ENCODE measurements at places on chromosomes 12 and 14. TPM values are rescaled to one million over a fixed set of nuclear protein-coding genes. Genes with fewer than 3 reads are reported as not detected.

RNASE7 gene
- 0.54 TPM for polyA plus RNA-seq

CRIP2 gene
- 106 TPM for polyA plus RNA-seq

HOXC12 gene
- polyA plus RNA-seq, result not detected

LRRC43 gene
- 1.0 TPM for polyA plus RNA-seq

HOXC4 gene
- 78.2 TPM for polyA plus RNA-seq

PIANP gene
- polyA plus RNA-seq, result 14.0 TPM

NXPH4 gene
- 3.2 TPM for polyA plus RNA-seq

ARHGAP9 gene
- 5.5 TPM for polyA plus RNA-seq

PIWIL1 gene
- polyA plus RNA-seq, result 0.20 TPM

MYL2 gene
- not detected for polyA plus RNA-seq

POTEG gene
- 0.08 TPM for polyA plus RNA-seq

RD3L gene
- polyA plus RNA-seq, result not detected

DTX3 gene
- 82.4 TPM for polyA plus RNA-seq

TMTC1 gene
- 32.8 TPM for polyA plus RNA-seq

HOXC13 gene
- polyA plus RNA-seq, result not detected

STYX gene
- 16.9 TPM for polyA plus RNA-seq

RDH12 gene
- 0.84 TPM for polyA plus RNA-seq

NEUROD4 gene
- polyA plus RNA-seq, result not detected

PTHLH gene
- 1.1 TPM for polyA plus RNA-seq

AQP6 gene
- polyA plus RNA-seq, result 19.2 TPM

GDF3 gene
- polyA plus RNA-seq, result 0.25 TPM

PDZRN4 gene
- polyA plus RNA-seq, result 7.1 TPM

TMEM253 gene
- polyA plus RNA-seq, result 0.90 TPM

TWF1 gene
- polyA plus RNA-seq, result 73.1 TPM

ANG gene
- 9.1 TPM for polyA plus RNA-seq

ERC1 gene
- polyA plus RNA-seq, result 34.4 TPM

OASL gene
- 0.12 TPM for polyA plus RNA-seq

ABCC9 gene
- polyA plus RNA-seq, result 18.9 TPM

KRT2 gene
- not detected for polyA plus RNA-seq

SSTR1 gene
- 2.4 TPM for polyA plus RNA-seq

KIF26A gene
- polyA plus RNA-seq, result 13.9 TPM

PTPRR gene
- 0.36 TPM for polyA plus RNA-seq

LTA4H gene
- 144 TPM for polyA plus RNA-seq

KRT72 gene
- not detected for polyA plus RNA-seq

LRRC9 gene
- 1.9 TPM for polyA plus RNA-seq

SLC39A5 gene
- 58.6 TPM for polyA plus RNA-seq

RAB15 gene
- polyA plus RNA-seq, result 22.4 TPM

EMP1 gene
- 146 TPM for polyA plus RNA-seq

HSPB8 gene
- polyA plus RNA-seq, result 24.5 TPM

EML1 gene
- 38.0 TPM for polyA plus RNA-seq

DENND5B gene
- 32.7 TPM for polyA plus RNA-seq

CCDC177 gene
- 0.10 TPM for polyA plus RNA-seq
